Cerebellar nuclear complex (tissue), 1 donor: ENCODE measurements at places on chromosomes 2 and 18.

DNA sequence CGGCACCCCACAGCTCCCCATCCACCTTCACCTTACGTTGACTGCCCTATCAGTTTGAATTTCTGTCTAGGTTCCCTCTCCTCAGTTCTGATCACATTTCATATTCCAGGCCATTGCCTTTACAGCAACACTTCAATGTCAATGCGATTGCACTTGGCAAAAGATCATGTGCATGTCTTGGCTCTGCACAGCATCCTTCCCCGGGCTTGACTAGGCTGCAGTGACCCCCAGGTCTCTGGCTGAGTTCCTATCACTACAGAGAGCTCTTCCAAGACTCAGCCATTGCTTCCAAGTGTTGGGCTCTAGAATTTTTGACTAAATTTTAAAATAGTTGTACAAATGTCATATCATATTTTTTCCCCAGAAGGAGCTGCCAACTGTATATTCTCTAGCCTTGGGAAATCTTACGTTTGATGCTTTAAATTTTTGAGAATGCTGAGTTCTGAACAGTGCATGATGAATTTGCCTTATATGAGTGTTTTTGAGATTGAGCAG, 103.8 kb upstream of the NEDD4L start:
- DNase-seq = no peak

- DNase-seq = no peak
Observed at GRCh38 chr2:224894356-224894755, 147.9 kb downstream of the DOCK10 start.

DNA sequence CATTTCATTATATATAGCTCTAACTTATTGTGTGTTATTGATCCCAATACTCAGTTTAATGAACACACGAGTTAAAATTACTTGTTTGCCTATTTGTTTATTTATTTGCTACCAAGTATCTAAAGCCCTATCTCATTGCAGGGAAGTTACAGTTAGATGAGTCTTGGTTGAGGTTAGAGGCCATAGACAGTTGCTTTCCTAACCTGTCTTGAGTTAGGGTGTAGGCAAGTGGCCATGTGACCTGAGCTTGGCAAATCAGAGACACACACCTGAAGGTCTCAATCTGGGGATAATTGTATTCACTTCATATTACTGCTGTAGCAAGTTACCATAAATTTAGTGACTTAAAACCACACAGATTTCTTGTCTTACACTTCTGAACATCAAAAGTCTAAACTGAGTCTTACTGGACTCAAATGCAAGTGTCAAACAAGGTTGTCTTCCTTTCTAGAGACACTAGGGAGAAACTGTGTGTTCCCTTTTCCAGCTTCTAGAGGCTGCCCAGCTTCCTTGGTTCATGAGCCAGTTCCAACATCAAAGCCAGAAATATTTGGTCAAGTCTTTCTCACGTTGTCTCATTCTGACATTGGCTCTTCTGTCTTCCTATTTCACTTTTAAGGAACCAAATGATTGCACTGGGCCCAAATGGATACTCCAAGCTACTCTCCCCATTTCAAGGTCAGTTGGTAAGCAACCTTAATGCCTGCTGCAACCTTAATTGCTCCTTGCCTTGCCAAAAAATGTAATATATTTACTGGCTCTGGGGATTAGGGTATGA, 39.7 kb downstream of the COL3A1 start:
- no peak for DNase-seq

DNA sequence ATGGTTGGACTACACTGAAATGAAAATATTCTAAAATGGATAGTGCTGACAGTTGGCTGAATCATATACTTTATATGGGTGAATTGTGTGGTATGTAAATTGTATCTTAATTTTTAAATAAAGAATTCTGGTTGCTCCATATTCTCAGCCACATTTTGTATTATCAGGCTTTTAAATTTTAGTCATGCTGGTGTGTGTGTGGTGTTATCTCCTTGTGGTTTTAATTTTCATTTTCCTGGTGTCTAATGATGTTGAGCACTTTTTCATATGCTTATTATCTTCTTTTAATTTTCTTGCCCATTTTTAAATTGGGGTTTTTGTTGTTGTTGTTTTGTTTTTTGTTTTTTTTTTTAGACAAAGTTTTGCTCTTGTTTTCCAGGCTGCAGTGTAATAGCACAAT, 3.8 kb upstream of the HIBCH start:
- no peak for DNase-seq

DNA sequence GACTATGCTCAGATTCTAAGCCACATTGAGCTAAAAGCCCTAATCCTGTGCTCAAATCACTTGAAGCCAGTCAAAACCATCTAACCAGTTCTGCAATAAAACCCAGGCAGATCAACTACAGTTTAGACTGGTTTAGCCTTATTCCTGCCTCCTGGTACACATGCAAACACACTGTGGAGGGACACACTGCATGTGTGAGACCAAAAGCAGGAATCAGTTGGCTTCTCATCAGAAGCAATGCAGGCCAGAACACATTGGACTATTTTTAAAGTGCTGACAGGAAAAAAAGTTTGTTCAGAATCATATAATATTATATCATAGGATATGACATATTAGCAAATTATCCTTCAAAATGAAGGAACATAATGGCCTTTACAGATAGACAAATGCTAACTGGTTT, 52.5 kb upstream of the NT5C1B start:
- DNase-seq = no peak

- DNase-seq = no peak
Observed at GRCh38 chr2:38180754-38181153, 104.8 kb upstream of the CYP1B1 start.

- no peak for DNase-seq
Observed at GRCh38 chr2:28166956-28167355, 225.7 kb upstream of the FOSL2 start.

DNA sequence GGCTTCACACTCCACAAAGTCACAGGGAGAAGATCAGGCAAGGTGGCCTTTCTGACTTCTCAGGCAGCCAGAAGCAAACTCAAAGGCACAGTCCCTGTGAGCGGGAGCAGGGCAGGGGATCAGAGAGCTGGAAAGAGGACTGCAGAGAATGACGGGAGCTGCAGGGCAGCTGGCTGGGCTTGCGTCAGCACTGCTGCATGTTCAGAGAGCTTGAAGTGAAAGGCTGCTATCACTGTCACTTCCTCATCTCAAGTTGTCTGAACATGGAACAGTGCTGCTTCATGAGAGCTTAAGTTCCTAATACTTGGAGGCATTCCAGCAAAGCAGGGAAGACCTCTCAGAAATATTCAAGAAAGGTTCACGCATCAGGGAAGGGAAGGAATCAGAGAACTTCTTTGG, 20.4 kb downstream of the TGFBRAP1 start:
- no peak for DNase-seq
